Erythroblast (primary cell): ENCODE measurements at places on chromosomes 7 and 10.

DNA sequence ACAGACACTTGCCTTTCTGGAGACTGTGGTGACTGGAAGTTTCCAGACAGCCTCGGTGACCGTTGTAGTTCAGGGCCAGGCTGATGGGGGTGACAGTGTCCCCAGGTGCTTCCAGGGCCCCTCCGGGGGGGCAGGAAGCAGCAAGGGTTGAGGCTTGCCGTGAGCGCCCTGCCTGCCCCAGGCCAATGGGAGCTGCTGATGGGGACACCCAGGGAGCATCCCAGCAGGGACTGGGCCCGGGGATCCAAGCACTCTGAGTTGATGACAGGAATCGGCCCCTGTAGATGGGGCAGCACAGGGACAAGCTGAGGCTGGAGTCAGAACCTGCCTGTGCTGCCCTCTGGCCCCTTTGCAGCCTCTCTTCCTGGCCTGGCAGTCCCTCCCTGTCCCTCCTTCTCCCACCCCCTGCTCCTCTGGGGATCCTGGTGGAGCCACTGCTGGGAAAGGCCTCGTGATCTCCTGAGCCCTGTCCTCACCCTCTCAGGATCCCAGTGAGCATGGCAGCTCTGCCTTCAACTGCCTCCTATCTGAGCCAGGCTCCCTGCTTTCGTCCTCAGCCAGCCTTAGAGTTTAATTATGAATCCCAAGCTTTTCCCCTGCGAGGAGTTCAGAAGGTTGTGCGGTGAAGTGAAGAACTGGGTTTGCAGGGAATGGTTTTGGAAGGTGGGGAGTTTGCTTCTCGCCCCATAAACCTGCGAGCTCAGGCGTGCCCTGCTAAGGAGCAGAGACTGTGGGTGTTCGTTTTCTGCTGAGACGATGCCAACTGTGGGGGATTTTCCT is 84.7 kb downstream of the ADCY1 start:
- no peak for DNase-seq

GRCh38 chr10:29420744-29421143 is 131.9 kb downstream of the LYZL1 start:
- no peak for DNase-seq

GRCh38 chr10:86413046-86413728 is 46.6 kb upstream of the GRID1 start:
- DNase-seq, result no peak

DNA sequence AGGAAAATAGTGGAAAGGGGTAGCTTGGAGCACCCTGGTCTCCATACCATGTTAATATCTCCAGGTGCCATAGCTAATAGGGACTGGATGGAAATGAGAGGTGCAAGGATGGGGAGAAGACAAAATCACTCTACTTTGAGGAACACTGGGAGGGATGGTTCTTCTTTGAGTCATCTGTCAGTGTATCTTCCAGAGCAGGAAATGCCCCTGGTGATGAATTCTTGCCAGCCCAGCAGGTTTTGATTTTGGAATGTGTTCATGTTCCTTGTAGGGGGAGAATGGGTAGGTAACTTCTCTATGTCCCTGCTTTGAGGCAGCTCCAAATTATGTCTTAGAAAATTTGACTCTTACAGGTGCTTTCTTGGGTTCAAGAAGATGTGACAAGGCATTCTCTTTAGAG is 177.0 kb upstream of the GLI3 start:
- no peak for DNase-seq

DNA sequence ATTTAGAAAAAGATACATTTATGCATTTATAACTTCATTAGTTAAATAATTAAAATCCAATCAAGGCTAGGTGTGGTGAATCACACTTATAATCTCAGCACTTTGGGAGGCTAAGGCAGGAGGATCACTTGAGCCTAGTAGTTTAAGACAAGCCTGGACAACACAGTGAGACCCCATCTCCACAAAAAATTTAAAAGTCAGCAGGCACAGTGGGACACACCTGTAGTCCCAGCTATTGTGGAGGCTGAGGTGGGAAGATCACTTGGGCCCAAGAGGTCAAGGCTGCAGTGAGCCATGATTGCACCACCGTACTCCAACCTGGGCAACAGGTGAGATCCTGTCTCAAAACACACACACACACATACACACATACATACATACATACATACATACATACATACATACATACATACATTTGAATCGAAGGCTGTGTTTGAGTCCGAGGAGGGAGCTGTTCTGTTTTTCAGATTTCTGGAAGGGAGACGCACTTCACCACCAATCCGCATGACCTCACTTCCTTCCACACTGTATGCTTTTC is 30.1 kb downstream of the SFMBT2 start:
- no peak for DNase-seq

DNA sequence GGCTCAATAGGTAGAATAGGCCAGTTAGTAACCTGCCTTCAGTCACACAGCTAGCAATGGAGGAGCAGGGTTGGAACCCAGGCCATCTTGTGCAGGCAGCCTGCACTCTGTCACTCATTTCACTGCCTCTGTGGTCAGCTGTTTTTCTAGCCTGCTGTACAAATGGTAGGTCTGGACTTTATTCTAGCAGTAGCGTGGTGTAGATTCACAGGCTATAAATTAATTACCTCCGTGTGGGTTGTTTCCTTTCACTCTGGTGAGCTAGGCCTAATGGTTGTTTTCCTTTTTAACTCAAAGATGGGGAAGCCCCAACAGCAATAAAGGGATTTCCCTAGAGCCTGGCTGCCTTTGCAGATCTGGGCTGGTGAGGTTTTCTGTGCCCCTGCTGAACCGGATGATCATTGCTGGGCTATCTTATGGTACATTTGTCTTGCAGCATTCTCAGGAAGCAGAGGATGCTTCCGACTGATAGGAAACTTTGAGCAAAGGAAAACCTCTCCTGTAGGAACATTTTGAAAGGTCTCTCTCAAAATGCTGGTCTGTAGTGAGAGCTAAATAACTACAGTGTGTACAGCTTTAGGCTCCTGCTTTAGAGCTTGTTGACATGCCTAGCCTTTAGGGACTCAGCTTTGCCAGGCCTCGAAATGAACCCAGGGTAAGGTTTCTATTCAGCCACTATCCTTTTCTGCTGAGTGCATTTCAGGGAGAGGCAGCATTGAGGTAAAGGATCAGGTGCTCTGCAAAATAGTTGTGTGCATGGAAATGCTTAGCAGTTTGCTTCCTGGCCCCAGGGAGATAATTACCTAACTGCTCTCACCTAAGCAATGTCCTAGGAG is 157.4 kb downstream of the ST7 start:
- no peak for DNase-seq

DNA sequence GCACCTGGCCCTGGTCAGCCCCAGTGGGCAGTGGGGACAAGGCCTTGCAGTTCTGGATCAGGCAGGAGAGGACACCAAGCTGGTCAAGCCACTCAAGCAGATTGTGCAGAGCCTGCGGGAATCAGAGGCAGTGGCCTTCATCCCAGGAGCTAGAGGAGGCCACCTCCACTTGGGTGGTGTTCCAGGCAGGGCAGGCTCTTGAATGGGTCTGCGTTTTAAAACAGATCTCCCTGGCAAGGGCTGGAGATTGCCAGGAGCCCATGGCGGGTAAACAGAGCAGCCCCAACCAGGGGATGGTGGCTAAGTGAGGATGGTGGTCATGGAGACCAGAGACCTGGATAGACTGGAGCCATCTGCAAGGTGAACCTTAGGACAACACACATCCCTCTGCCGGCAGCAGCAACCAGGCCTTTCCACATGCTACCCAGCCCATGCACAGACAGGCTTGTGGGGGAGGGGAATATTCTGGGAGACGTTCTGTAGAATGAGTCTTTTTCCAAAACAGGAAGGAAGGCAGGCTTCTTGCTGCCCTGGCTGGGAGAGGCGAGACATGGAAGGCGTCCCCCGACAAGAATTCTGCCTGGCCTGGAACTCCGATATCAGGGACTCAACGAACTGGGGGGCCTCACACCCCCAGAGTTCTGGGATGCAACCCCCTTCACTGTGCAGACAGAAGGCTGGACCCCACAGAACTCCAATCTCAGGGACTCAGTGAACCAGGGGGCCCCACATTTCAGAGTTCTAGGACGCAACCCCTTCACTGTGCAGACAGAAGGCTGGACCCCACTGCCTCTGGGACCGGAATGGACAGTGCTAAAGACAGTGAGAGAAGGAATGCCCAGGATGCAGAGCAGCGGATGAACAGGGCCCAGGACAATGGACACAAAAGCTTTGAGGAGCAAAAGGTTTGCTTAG is 264.8 kb downstream of the PTPRN2 start:
- DNase-seq, result no peak

GRCh38 chr7:69588773-69589172 is 9.5 kb upstream of the AUTS2 start:
- no peak for DNase-seq

- no peak for DNase-seq
Measured at GRCh38 chr7:74097937-74098614, 14.5 kb downstream of the LIMK1 start.

DNA sequence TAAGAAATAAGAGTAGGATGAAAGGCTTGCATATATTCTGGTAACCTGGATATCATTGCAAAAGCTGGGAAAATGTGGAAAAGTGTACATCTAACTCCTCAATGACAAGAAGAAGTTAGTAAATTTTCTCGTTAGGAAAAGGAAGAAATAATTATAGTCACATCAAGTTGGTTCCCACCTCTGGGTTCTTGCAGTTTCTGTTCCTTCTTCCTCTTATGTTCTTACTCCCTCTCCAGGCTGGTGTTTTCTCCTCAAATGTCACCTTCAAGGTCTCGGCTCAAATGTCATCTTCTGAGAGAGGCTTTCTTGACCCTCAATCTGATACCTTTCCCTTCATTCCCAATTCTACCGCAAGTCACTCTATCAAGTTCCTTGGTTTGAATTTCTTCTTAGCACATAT is 64.4 kb downstream of the ENTPD1 start:
- no peak for DNase-seq

GRCh38 chr10:5450605-5451384 is 38.4 kb downstream of the NET1 start:
- DNase-seq, result no peak

- DNase-seq, result no peak
Measured at GRCh38 chr10:29960261-29960660, 99.1 kb downstream of the JCAD start.
